Fibroblast of skin of right quadriceps (primary cell): ENCODE measurements at places on chromosomes 7 and 10.

- DNase-seq: no peak
Measured at GRCh38 chr10:108567899-108568752, 1355.2 kb downstream of the XPNPEP1 start.

- DNase-seq: no peak
Measured at GRCh38 chr7:64878684-64879083, 24.4 kb upstream of the ZNF273 start.

DNA sequence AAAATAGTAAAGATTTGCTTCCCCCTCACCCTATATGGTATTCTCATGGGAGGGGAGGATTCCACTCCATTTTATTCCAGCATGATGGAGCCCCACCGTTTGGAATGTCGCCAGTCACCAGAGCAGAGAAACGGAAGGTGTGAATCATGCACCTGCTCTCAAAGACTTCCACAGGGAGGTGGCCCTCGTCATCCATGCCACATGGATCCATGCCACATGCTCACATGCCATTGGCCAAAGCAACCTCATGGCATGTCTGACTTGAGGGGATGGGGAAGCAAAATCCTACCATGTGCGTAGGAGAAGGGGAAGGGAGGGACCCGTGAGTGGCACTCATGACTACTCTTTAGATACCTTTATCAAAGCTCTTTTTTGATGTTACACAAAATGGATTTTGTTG is 256.0 kb downstream of the SKAP2 start:
- DNase-seq: no peak

DNA sequence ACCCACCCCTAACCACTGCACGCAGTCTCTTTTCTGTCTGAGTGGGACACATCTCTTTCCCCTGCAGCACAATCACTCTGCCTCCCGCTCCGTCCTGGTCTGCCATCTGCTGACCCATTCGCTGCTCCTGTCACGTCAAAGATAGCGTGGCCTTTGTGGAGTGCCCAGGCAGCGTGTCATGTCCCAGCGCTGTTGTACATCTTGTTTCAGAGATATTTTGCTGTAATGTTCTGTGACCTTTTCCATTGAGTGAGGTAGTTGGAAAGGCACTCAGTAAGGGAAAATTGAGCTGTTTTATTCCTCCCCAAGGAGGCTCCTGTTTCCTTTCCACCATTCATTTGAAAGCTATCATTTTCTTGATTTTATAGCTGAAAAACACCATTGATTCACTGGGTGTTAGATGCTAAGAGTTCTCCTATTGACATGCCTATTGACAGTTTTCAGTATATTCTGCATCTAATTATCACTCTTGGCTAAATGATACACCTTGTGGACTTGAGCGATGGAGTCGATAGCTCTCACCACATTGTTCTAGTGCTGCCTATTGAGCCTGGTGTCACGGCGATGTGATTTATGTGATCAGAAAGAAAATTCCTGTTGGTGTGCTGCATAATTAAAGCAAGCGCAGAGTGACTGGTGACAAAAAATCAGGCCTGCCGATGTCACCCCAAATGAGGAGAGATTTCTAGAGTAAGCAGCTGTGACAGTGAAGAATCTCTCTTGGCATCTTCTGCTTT is 372.6 kb downstream of the LRMDA start:
- no peak for DNase-seq

DNA sequence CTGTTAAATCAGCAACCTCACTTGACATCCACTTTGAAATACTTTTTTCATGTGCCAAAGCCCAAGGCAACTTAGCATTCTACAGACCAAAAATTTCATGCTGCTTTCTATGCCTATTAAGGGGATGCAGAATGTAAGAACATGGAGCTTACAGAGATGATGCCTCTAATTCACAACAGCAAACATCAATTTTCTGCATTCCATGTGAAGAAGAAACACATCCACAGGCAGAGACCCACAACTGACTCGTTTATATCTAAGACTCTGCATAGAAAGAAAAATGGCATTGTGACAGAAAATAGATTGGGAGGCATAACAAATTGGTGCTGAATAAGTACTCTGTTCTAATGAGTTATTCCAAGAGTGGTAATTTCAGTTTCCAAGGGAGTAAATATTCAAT is 107.6 kb downstream of the SGMS1 start:
- DNase-seq: no peak

DNA sequence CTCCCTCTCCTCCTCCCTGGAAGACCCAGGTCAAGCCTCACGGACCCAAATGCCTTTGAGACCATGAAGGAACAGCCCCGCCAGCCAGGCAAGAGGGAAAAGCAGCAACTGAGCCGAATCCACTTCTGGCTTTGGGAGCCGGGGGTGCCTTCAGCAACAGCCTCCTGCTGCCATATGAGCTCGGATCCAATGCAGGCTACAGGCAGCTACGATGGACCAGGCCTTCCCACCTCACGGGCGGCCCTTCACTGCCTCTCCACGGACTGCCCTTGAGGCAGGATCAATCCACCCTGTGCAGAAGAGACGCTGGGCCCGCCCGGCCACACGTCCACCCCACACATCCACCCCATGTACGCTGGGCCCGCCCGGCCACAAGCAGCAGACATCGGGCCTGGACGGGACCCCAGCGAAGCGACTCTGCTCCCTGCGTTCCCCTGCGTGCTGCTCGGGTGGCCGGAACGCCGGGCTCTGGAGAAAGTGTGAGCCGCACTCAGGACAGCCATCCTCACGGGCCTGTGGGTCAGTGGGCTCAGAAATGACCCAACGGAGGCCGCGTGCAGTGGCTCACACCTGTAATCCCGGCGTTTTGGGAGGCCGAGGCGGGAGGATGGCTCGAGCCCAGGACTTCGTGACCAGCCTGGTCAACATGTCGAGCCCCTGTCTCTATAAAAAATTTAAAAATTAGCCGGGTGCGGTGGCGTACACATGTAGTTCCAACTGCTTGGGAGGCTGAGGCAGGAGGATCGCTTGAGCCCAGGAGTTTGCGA is 82.0 kb downstream of the FOXL3 start:
- no peak for DNase-seq

GRCh38 chr7:4837041-4837802 is 24.6 kb downstream of the PAPOLB start:
- no peak for DNase-seq

- peak; percentile 57 for DNase-seq
Measured at GRCh38 chr7:114365791-114366190, 48.8 kb upstream of the FOXP2 start.

DNA sequence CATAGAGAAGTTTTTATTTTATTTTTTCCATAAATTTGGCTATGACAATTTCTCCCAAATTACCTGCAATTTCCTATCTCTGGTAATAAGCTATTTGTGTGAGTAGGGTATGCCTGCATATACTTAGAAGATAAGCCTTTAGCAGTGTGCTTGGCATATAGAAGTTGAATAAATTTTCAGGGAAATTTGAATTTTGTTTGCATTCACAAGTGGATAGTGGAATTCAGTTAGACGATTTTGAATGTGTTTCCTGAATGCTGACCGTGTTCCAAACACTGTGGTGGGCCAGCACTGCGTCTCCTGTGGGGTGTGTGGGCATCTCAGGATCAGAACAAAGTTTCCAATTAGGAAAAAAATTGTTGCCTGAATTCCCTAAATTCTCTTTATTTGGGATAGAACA is 99.3 kb downstream of the PPP1R17 start:
- DNase-seq: no peak

- no peak for DNase-seq
Measured at GRCh38 chr7:104017001-104017400, 27.5 kb upstream of the RELN start.

DNA sequence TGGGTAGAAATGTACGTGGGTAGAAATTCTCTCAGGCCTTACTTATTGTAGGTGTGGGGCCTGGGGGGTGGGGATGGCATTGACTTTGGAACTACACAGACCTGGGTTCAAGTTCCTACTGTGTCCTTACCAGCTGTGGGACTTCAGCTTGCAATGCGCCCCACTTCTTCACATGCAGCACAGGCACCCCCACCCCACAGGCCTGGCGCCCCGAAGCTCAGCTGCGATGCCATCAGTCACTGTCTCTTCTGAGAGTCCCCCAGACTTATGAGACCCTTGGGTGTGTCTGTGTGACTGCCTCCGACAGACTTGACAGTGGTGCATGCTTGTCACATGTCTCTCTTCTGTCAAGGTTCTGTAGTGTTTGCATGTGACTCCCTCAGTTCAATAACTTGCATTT is 3.1 kb upstream of the AP5Z1 start:
- no peak for DNase-seq

GRCh38 chr7:100190048-100190711 is 12.5 kb downstream of the STAG3 start:
- DNase-seq: peak; percentile 65

- DNase-seq: peak; percentile 53
Measured at GRCh38 chr10:62830679-62831078, 14.5 kb upstream of the EGR2 start.

DNA sequence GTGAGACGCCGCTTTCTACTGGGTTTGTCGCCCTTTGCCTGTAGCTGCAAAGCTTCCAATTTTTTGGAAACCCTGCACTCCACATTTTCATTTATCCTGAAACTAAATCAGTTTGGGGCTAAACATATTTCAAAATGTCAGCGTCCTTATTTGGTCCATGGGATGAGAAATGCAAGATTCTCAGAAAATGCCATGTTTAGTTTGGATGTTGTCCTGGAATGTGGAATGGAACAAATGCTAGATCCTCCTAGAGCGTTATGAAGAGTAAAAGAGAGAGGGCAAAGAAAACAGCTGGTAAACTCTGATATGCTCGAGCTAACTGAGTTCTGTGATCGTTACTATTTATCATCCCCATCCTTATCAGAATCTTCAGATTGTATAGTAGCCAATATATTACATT is 236.9 kb downstream of the KLF6 start:
- DNase-seq: peak; percentile 32

GRCh38 chr7:138204982-138205298 is 128.7 kb downstream of the AKR1D1 start:
- DNase-seq: no peak

- peak; percentile 70 for DNase-seq
Measured at GRCh38 chr7:142587578-142588191, 161.6 kb upstream of the PRSS1 start.

GRCh38 chr7:94250124-94250523 is 144.6 kb upstream of the COL1A2 start:
- DNase-seq: no peak

DNA sequence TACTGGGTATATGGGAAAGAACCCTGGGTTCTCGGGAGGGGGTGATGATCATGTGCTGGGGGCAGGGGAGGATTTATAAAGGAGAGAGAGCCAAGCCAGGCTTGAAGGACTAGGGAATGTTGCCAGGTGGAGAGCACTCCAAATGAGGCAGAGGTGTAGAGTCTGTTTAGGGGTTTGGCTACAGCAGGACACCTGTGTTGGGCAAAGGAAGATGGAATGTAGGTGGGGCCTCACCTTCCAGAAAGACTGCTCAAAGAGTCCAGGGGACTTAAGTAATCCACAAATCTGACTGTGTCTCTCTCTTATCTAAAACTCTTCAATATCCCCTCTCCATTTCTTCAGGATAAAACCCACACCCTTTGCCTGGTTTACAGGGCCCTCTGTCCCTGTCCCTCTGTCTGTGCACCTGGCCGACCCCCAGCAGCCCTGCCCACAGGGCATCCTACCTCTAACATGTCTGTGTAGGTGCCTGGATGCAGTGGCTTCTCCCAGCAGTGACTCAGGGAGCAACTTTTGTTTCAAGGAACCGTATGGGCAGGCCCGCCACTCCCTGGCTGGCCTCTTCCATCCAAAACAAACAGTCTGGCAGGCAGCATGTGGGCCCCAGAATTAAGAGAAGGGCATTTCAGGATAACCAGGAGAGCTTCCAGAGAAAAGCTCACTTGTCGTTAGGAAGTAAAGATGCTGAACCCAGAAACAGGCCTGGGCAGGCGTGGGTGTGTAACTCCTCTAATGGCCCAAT is 10.6 kb upstream of the PLEKHA1 start:
- no peak for DNase-seq

DNA sequence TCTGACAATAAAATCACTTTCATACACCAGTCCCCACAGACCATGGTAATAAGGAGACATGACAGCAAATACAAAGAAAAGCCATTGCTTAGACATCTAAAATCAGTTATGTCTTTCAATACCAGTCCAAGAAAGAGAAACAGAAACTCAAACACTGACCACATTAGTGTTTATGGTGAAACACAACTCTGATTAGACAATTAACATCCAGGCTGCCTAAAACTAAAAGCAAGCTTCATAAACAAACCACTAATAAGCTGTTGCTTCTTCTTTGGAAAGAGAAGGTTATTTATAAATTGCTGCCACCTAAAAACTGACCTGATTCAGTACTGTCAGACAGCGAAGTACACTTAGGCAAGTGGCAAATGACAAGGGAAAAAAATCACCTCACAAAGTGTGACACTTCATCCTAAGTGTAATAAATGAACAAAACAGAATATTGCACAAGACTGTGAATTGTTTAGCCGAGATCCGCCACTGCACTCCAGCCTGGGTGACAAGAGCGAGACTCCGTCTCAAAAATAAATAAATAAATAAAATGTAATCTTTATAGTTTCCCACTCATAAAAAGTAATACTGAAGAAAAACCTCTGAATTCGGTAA is 277.4 kb downstream of the PARD3 start:
- DNase-seq: no peak

- no peak for DNase-seq
Measured at GRCh38 chr7:90931986-90932916, 332.0 kb upstream of the FZD1 start.

GRCh38 chr10:70260734-70261133 is 23.1 kb downstream of the NPFFR1 start:
- no peak for DNase-seq

DNA sequence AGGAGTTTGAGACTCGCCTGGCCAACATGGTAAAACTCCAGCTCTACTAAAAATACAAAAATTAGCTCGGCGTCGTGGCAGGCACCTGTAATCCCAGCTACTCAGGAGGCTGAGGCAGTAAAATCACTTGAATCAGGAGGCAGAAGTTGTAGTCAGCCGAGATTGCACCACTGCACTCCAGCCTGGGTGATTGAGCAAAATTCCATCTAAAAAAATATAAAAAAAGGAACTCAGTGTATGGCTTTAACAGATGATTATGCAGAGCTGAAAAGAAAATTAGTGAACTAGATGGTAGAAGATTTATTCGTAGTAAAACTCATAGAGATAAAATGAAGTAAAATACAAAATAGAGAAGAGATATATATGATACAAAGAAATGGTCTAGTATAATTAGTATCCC is 12.6 kb upstream of the CNOT4 start:
- no peak for DNase-seq

DNA sequence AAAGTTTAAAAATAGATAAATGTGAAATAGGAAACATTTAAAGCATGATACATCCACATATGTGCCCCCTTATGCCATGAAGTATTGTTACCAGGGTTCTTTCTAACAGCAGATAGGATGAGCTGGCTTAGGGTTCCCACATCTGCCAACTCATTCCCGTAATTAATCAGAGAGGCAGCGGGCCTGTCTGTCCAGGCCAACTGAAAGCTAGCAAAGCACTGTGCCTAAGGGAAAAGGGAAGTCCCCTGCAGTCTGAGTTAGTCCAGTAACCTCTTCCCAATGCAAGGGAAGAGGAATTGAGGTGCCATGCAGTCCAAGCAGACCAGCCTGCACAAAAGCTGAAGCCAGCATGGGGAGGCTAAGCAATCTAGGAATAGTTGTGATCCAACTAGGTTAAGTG is 18.3 kb upstream of the ZC3HAV1L start:
- no peak for DNase-seq

- DNase-seq: no peak
Measured at GRCh38 chr10:34131152-34131551, 683.9 kb downstream of the PARD3 start.

GRCh38 chr10:123434435-123435039 is 231.6 kb upstream of the GPR26 start:
- DNase-seq: no peak
